ENCODE measurements at places on chromosomes 13 and 19.

GRCh38 chr19:16142032-16142580, 1.4 kb upstream of the HSH2D start:
- H3K36me3 ChIP-seq: no peaks in the 10 kb centered on the region
- no peak overlapping the region for H3K4me3 ChIP-seq
- peaks cover 5% of the 10 kb centered on the region for H3K4me1 ChIP-seq
- no peak overlapping the region for H3K27ac ChIP-seq
- no peak for DNase-seq

DNA sequence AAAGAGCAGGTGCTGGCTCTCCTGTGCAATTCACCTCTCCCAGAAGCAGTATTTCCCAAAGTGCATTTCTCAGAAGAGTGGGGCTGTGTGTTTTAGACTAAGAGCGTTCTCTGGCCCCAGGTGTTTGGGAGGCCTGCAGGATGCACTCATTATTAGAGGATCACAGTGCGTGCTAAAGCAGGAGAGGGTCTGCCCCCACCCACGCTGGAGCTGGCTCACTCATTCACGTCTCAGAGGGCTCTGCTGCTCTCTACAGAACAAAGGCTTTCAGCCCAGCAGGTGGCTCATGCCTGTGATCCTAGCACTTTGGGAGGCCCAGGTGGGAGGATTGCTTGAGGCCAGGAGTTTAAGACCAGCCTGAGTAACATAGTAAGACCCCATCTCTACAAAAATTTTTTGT, 756.7 kb downstream of the UQCRFS1 start:
- H3K4me3 ChIP-seq: no peak overlapping the region
- H3K4me1 ChIP-seq: no peaks in the 10 kb centered on the region
- no peak overlapping the region for H3K27ac ChIP-seq
- no peaks in the 10 kb centered on the region for H3K27me3 ChIP-seq
- no peak for DNase-seq

DNA sequence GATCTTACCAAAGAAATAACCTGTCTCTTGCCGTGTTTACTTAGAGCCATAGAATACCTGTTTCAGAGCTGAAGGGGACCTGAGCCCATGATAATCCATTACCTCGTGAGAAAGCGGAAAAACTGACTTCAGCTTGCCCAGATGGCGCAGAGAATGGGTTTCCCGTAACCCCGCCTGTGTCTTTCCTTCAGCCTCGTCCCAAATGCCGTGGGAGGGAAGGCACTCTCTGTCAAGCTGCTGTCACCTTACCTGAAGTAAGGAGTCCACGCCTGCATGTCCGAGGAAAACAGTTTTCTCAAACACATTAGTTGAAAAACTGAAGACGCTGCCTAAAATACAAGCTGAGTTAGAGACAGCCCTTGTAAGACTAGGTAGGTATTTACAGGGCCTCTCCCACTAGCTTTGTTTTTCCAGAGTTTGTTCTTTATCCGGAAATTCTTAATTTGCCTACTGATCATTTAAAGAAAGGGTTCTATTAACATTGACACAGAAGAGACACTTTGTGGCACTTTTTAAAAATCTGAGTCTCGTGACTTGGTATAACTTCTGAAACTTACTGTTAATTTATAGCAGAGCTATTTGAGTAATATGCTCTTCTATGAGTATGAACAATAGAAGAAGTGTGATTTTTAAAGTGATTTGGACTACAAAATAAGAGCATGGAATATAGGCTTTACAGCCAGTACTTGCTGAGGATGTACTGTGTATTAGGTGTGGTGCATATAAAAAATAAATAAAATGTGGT, 1.3 kb upstream of the INTS6 start:
- H3K4me1 ChIP-seq: peaks cover 21% of the 10 kb centered on the region
- DNase-seq: no peak
- H3K27ac ChIP-seq: peak overlapping the region; percentile 98
- H3K36me3 ChIP-seq: no peaks in the 10 kb centered on the region
- H3K4me3 ChIP-seq: peak overlapping the region; percentile 73
- no peaks in the 10 kb centered on the region for H3K27me3 ChIP-seq

GRCh38 chr13:112261924-112262323, 114.2 kb upstream of the SPACA7 start:
- H3K4me3 ChIP-seq: no peak overlapping the region
- no peak for DNase-seq
- no peaks in the 10 kb centered on the region for H3K36me3 ChIP-seq

- DNase-seq: no peak
- H3K27ac ChIP-seq: no peak overlapping the region
- no peaks in the 10 kb centered on the region for H3K4me1 ChIP-seq
- no peak overlapping the region for H3K4me3 ChIP-seq
- no peaks in the 10 kb centered on the region for H3K27me3 ChIP-seq
Observed at GRCh38 chr19:21092109-21092508, 10.1 kb downstream of the ZNF714 start.

GRCh38 chr13:79382545-79383275, 23.3 kb downstream of the RBM26 start:
- no peak for DNase-seq
- H3K4me3 ChIP-seq: no peak overlapping the region
- peaks cover 19% of the 10 kb centered on the region for H3K4me1 ChIP-seq

DNA sequence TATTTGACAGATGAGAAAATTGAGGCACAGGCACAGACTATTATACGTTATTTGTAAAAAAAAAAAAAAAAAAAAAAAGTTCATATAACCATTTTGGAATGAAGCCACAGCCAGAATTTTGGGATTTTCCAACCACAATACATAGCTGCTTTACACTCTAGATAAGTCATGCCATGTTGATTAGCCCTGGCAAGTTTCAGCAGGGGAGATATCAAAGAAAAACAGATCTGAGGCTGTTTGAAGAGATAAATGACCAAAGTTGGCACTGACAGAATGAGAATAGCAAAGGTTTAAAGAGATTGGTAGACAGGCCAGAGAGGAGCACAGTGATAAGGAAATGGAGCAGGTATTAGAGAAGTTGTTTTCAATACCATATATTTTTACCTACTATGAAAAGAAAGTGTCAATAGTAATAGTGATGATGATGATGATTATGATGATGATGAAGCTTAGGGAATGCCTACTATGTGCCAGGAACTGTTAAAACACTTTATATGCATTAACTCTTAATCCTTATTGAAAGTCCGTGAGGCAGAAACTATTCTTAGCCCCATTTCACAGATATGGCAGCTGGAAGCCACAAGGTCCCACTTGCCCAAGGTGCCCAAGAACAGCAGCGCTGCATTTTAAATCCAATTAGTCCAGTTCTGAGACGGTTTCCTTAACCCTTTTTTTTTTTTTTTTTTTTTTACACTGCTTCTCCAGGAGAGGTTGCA, 105.5 kb downstream of the MBNL2 start:
- H3K4me3 ChIP-seq: no peak overlapping the region
- no peaks in the 10 kb centered on the region for H3K27me3 ChIP-seq
- H3K27ac ChIP-seq: no peak overlapping the region
- no peak for DNase-seq

GRCh38 chr19:3897936-3898335, 17.5 kb downstream of the ATCAY start:
- no peak overlapping the region for H3K4me3 ChIP-seq
- no peaks in the 10 kb centered on the region for H3K36me3 ChIP-seq
- no peaks in the 10 kb centered on the region for H3K27me3 ChIP-seq
- no peaks in the 10 kb centered on the region for H3K4me1 ChIP-seq
- no peak overlapping the region for H3K27ac ChIP-seq

DNA sequence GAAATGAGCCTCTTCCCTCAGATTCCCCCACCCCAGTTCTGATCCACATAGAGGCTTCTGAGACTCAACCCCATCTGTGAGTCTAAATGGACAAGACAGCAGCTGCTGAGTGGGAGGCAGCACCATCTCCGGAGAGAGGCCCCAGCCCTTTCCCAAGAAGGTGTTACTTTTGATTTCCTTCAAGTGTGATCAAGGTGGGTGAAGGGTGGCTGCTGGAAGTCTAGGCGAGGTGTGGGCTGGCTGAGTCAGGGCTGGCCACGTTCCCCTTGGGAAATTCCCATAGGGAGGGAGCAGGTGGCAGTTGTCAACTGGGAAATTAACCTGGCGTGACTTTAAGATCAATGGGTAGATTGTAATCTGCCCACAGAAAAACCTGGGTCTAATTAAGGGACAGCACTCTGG, 148.0 kb downstream of the FOXO1 start:
- H3K4me3 ChIP-seq: no peak overlapping the region
- no peaks in the 10 kb centered on the region for H3K36me3 ChIP-seq
- H3K4me1 ChIP-seq: no peaks in the 10 kb centered on the region
- no peaks in the 10 kb centered on the region for H3K27me3 ChIP-seq
- no peak overlapping the region for H3K27ac ChIP-seq

DNA sequence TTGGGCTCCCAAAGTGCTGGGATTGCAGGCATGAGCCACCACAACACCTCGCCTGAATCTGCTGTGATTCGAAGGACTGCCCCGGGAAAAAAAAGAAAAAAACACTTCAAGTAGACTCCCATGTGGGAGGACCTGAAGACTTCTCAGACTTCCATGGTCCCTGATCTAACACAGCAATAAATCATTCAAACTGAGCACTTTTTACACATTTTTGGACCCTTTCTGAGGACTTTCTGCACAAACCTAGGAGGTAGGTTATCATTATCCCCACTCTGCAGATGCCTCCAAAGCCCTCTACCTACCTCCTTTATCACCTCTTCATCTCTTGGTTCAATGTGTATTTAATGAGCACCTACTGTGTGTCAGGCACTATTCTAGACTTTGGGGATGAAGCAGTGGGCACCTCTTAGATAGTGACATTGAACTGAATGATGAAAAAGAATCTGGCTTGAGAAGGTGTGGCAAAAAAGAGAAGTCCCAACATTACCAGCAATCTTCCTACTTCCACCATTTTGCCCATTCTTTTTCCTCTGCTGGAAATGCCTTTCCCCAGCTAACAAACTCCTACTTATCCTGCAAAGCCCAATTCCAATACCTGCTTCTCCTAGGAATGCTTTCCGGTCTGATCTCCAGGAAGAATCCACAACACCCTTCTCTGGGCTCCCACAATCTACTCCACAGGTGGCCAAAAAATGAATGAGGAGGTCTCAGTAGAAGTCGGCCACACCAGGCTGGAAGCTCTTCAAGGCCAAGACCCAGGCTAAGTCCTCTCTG, 1.6 kb upstream of the CLPP start:
- H3K27ac ChIP-seq: no peak overlapping the region
- no peaks in the 10 kb centered on the region for H3K27me3 ChIP-seq
- H3K4me3 ChIP-seq: no peak overlapping the region
- H3K36me3 ChIP-seq: peaks cover 9% of the 10 kb centered on the region
- DNase-seq: no peak
- peaks cover 15% of the 10 kb centered on the region for H3K4me1 ChIP-seq

- DNase-seq: no peak
- H3K27ac ChIP-seq: no peak overlapping the region
- peaks cover 6% of the 10 kb centered on the region for H3K36me3 ChIP-seq
- H3K4me3 ChIP-seq: no peak overlapping the region
- no peaks in the 10 kb centered on the region for H3K4me1 ChIP-seq
Observed at GRCh38 chr19:57269515-57270250, 10.6 kb upstream of the ZNF460 start.
